Neural progenitor cell (in vitro differentiated cells): ENCODE measurements at places on chromosomes 7 and 10. TPM values are rescaled to one million over a fixed set of nuclear protein-coding genes. Genes with fewer than 3 reads are reported as not detected.

The GALNT17 gene
- total RNA-seq = 17.1 and 23.0 TPM in 2 replicates

The ANXA8L1 gene
- not detected in 2 replicates for total RNA-seq

DNA sequence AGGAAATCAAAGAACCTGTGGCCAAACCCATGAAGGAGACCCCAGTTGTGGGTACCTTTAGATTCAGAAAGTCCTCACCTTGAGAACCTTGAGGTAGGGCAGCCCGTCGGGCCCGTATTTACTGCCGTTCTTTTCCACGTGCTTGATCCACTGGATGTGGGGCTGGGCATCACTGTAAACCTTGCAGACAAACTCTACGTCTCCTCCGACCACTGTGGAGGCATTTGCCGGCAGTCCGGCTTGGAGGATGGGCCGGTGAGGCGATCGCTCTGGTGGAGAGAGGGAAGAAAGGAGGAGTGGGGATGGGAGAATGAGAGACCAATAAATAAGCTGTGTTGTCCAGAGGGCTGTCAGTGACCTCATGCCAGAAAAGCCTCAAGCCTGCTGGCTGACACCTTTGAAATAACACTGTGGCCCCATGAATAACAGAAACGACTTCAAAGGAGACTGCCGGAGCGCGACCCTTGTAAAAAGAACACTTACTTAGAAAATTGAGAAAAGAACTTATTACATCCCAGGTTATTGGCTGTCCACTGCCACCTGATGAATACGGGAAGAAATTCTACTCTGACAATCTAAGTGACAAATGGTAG, 78.2 kb downstream of the FGFR2 start:
- no peak for DNase-seq

GRCh38 chr10:9707216-9707615, 1310.5 kb upstream of the CELF2 start:
- DNase-seq = no peak

GRCh38 chr10:124711145-124711544, 33.0 kb downstream of the FAM53B start:
- DNase-seq = no peak

- DNase-seq = no peak
Observed at GRCh38 chr7:31791881-31792280, 104.9 kb downstream of the PPP1R17 start.

DNA sequence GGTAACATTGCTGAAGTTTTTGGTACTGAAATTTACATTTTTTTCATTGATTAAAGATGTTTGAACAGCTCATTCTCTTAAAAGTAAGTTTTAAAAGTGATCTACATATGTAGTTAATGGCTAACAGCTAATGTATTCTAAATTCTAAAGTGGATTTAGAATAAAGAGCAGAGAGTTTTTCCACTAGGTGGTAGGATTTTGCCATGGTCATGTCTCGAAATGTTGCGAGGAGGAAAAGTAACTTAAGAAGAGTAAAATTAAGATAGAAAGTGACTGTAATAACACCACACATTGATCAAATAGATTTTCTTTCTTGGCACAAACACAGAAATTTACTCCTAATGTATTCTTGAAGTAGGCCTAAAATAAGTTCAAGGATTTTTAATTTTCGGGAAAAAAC, 19.8 kb downstream of the LSMEM1 start:
- DNase-seq = no peak

- no peak for DNase-seq
Observed at GRCh38 chr7:66187905-66188304, 17.2 kb upstream of the TPST1 start.

DNA sequence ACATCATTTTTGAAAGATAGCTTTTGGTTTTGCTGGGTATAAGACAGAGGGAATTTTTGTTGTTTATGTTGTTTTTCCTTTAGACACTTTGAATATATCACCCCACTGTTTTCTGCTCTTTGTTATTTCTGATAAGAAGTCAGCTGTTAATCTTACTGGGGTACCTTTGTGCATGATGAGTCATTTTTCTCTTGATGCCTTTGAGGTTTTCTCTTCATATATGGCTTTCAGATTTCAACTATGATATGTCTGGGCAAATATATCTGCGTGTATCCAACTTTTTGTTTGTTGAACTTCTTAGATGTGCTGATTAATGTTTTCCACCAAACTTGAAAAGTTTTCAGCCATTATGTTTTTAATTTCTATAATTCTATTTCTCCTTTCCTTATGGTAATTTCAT, 208.6 kb upstream of the TMEM72 start:
- DNase-seq = no peak

DNA sequence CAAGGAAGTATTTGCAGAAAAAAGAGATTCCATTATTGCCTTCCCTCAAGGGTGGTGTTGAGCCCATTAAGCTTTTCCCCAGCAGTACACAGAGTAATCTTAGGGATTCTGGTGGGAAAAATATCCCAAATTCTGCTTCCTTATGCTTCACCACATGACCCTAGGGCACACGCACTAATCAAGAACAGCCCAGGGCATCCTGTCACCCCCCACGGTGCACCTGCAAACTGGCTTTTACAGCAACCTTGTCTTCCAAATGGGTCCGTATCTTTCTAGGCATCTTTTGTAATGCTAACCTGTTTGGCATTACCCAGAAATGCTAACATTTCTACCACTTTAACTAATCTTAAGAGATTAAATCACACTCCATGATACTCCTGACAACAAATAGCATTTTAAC, 926 bp upstream of the C7orf33 start:
- DNase-seq = no peak

- no peak for DNase-seq
Observed at GRCh38 chr7:155974186-155974897, 162.1 kb upstream of the SHH start.

DNA sequence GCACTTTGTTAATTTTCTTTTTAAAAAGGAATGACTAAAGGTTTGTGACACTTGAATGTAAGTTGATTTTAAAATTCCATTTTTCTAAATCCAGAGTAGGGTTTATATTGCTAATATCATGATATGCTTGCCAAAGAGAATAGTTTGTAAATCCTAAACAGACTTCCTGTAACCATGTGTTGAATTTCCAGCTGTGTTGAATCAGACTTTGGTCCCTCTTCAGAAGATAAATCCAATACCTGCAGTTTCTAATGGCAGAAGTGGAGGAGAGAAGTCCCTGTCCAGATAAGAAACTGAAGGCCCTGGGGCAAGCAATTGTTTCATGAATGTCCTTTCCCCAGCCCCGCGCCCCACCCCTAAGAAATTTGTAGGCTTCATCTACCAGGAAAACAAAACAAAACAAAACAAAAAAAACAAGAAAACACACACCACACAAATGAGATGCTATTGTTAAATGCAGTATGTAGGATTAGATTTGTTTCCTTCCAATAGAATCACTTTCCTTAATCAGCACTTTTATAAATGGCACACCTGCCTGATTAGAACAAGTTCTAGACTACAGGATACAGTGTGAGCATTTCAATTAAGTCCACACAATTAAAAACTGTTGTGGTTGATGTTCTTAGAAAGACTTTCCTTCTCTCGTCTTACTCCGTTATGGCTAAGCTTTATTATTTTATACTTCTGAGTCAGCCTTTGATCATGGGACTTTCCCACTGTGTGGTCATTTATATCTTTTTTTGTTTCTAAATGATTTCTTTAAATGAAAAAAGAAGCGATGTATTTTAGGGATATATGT, 122.8 kb downstream of the KAT6B start:
- no peak for DNase-seq

- DNase-seq = no peak
Observed at GRCh38 chr10:4503076-4503475, 322.9 kb upstream of the AKR1E2 start.

DNA sequence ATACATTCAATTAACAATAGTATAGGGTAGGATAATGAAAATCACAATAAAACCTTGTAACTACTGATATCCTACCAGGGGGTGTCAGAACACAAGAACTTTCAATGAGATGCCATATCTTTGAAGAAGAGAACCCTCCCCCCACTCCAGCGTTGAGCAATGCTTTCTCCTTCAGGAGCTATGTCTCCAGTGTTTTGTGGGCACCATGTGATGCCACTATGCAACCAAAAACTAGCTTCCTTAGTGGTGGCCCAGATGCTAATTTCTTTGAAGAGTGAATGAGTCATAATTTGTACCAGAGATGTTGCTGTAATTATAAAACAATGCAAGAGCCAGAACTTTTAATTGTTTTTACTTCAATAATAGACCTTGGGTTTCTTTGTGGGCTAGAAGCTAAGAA, 76.0 kb upstream of the ADO start:
- no peak for DNase-seq

DNA sequence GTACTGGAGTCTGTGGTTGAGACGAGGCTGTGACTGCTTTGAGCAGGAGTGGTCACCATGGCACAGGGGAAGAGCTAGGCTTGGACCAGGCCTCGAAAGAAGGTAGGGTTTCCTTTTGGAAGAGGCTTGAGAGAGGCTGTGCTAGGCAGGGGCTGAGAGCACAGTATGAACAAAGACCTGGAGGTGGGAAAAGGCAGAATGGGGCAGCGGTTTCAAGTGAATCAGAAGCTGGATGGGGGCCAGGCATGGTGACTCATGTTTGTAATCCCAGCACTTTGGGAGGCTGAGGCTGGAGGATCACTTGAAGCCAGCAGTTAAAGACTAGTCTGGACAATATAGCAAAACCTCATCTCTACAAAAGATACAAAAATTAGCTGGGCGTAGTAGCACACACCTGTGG, 65.9 kb downstream of the CLIP2 start:
- no peak for DNase-seq

- no peak for DNase-seq
Observed at GRCh38 chr10:29897999-29898716, 161.2 kb downstream of the JCAD start.
